Smooth muscle cell of bladder (primary cell): ENCODE measurements at places on chromosomes 6 and 20. TPM values are rescaled to one million over a fixed set of nuclear protein-coding genes. Genes with fewer than 3 reads are reported as not detected.

Gene LY6G6D
- not detected in 2 replicates for total RNA-seq

Gene TBX18
- total RNA-seq = 20.5 and 34.9 TPM in 2 replicates

Gene PSORS1C2
- total RNA-seq = not detected in 2 replicates

Gene PAX1
- not detected in 2 replicates for total RNA-seq

Gene C20orf141
- total RNA-seq = 0.37 TPM in 1 of 2 replicates, not detected in the other

Gene LRRN4
- under 0.01 TPM in 1 of 2 replicates, not detected in the other for total RNA-seq

Gene ELOVL4
- total RNA-seq = 4.7 and 5.6 TPM in 2 replicates

Gene ULBP3
- total RNA-seq = 3.4 and 12.1 TPM in 2 replicates

Gene STMND1
- total RNA-seq = not detected in 2 replicates

Gene KIAA0408
- total RNA-seq = 0.37 and 0.71 TPM in 2 replicates

Gene FOXQ1
- 0.09 and 0.14 TPM in 2 replicates for total RNA-seq

Gene FAM83C
- not detected in 2 replicates for total RNA-seq

Gene LY6G6C
- not detected in 2 replicates for total RNA-seq

Gene RGS17
- 6.5 and 9.2 TPM in 2 replicates for total RNA-seq
